ENCODE measurements at places on chromosomes 4 and X. TPM values are rescaled to one million over a fixed set of nuclear protein-coding genes. Genes with fewer than 3 reads are reported as not detected.

DNA sequence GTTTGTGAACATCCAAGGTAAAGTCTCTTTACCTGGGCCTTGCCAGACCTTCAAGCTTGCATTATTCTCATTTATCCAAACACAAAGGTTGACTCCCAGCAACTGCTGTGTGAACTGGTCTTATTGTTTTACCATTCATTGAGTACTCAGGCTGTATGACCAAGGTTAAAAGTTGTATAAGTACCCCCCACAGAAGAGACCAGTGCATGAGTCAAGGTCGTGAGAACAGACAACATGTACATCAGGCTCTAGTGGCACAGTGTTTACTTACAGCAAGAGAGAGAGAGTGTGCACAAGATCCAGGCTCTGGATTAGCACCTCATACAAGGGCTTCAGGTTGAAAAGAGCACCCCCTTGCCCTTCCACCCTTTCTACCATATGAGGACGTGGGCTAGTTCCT, 77.4 kb upstream of the EFNB1 start:
- no peaks in the 10 kb centered on the region for H3K4me1 ChIP-seq
- no peaks in the 10 kb centered on the region for H3K27me3 ChIP-seq
- no peak for DNase-seq
- no peak overlapping the region for H3K4me3 ChIP-seq

- no peaks in the 10 kb centered on the region for H3K27me3 ChIP-seq
- peaks cover 34% of the 10 kb centered on the region for H3K4me1 ChIP-seq
- no peaks in the 10 kb centered on the region for H3K36me3 ChIP-seq
- peak; percentile 42 for DNase-seq
Measured at GRCh38 chr4:138981930-138982390, 33.6 kb upstream of the NOCT start.

- H3K4me1 ChIP-seq = peaks cover 8% of the 10 kb centered on the region
- H3K36me3 ChIP-seq = no peaks in the 10 kb centered on the region
- no peaks in the 10 kb centered on the region for H3K27me3 ChIP-seq
- peak; percentile 45 for DNase-seq
Measured at GRCh38 chrX:5242091-5242790, 986.4 kb downstream of the NLGN4X start.

Gene HAND2
- not detected for total RNA-seq

- H3K27ac ChIP-seq = no peak overlapping the region
- no peaks in the 10 kb centered on the region for H3K36me3 ChIP-seq
- no peak overlapping the region for H3K4me3 ChIP-seq
- H3K4me1 ChIP-seq = peaks cover 28% of the 10 kb centered on the region
- DNase-seq = peak; percentile 35
- no peaks in the 10 kb centered on the region for H3K27me3 ChIP-seq
Measured at GRCh38 chr4:182179105-182179504, 64.1 kb upstream of the TENM3 start.

- peaks cover 14% of the 10 kb centered on the region for H3K4me1 ChIP-seq
- H3K36me3 ChIP-seq = no peaks in the 10 kb centered on the region
- no peak for DNase-seq
- H3K27ac ChIP-seq = no peak overlapping the region
- H3K4me3 ChIP-seq = no peak overlapping the region
Measured at GRCh38 chr4:42331914-42332368, 65.3 kb upstream of the SHISA3 start.

- no peaks in the 10 kb centered on the region for H3K36me3 ChIP-seq
- H3K27me3 ChIP-seq = no peaks in the 10 kb centered on the region
- H3K27ac ChIP-seq = no peak overlapping the region
Measured at GRCh38 chrX:81527881-81528440, 326.1 kb downstream of the SH3BGRL start.

- no peak for DNase-seq
- H3K36me3 ChIP-seq = no peaks in the 10 kb centered on the region
- peaks cover 14% of the 10 kb centered on the region for H3K4me1 ChIP-seq
- no peak overlapping the region for H3K27ac ChIP-seq
- no peaks in the 10 kb centered on the region for H3K27me3 ChIP-seq
Measured at GRCh38 chrX:133880032-133880443, 105.4 kb downstream of the GPC3 start.

Gene PFKFB1
- total RNA-seq = not detected

DNA sequence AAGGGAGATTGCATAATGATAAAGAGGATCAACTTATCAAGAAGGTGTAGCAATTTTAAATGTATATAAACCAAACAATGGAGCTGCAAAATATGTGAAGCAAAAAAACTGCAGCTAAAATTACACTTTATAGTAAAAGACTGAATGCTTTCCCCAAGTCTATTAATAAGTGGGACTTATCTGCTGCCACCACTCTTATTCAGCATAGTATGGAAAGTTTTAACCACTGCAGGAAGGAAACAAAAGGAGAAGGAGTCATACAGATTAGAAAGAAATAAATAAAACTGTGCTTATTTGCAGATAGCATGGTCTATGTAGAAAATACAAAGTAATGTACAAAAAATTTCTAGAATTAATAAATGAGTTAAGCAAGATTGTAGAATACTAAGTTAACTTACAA, 94.1 kb upstream of the GK2 start:
- no peak overlapping the region for H3K27ac ChIP-seq
- peaks cover 6% of the 10 kb centered on the region for H3K4me1 ChIP-seq
- H3K4me3 ChIP-seq = no peak overlapping the region
- H3K27me3 ChIP-seq = no peaks in the 10 kb centered on the region

GRCh38 chr4:108937066-108937465, 174.2 kb upstream of the ETNPPL start:
- no peak overlapping the region for H3K27ac ChIP-seq
- H3K4me1 ChIP-seq = no peaks in the 10 kb centered on the region
- no peaks in the 10 kb centered on the region for H3K27me3 ChIP-seq
- no peak for DNase-seq
- no peak overlapping the region for H3K4me3 ChIP-seq

DNA sequence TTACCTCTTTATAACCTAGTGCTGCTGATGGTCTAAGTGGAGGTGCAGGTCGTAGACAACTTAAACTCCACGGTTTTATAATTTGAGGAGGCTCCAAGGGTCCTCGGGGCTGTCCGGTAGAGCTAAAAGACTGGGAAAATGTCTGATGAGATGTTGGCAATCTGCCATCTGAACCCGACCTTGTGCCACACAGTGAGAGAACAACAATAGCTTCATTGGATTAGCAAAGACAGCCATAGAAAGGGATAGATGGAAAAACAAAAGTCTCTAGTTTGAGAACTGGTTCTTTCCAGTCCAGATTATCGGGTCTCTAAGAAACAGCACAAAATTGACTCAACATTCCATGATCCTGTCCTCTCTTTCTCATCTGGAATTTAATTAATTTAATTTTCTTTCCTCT, 31.6 kb downstream of the CD40LG start:
- H3K4me1 ChIP-seq = no peaks in the 10 kb centered on the region
- H3K27ac ChIP-seq = no peak overlapping the region
- no peak overlapping the region for H3K4me3 ChIP-seq
- no peaks in the 10 kb centered on the region for H3K27me3 ChIP-seq
- no peak for DNase-seq

DNA sequence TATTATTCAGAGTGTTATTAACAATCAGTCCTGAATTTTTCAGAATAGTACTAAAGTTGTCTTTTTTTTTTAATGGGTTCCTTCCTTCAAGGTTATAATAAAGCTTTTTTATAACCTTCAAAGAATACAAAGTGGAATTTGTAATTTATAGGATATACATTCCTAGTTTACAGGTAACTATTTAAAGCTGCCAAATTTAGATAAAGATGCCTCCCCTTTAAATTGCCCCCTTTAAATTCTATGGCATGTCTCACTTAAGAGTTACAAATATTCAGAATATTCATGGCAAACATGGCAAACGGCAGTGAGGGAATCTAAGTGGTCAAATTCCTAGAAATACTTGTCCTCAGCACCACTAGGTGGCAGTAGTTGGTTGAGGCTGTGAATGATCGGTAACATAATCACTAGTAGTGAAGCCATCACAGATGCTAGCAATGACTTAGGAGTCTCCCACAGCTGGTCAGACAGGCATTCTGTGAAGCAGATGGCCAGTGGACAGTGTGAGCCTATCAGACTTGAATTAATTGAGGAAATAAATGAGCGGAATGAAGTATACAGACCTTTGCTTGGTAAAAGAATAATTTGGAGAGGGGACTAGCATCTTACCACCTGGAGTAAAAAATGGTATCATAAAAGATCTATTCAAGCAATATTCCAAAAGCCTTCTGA, 86.4 kb downstream of the CBR4 start:
- H3K36me3 ChIP-seq = peaks cover 10% of the 10 kb centered on the region
- DNase-seq = peak; percentile 94

GRCh38 chr4:173002830-173003561, 165.6 kb upstream of the GALNT7 start:
- no peak overlapping the region for H3K4me3 ChIP-seq
- H3K4me1 ChIP-seq = no peaks in the 10 kb centered on the region
- no peak overlapping the region for H3K27ac ChIP-seq
- H3K36me3 ChIP-seq = no peaks in the 10 kb centered on the region

- H3K27me3 ChIP-seq = no peaks in the 10 kb centered on the region
- DNase-seq = peak; percentile 40
- no peak overlapping the region for H3K27ac ChIP-seq
- peaks cover 9% of the 10 kb centered on the region for H3K4me1 ChIP-seq
- no peaks in the 10 kb centered on the region for H3K36me3 ChIP-seq
Measured at GRCh38 chrX:10441464-10441863, 178.9 kb downstream of the MID1 start.

GRCh38 chr4:185039508-185040273, 21.4 kb downstream of the HELT start:
- H3K36me3 ChIP-seq = peaks cover 2% of the 10 kb centered on the region
- no peak overlapping the region for H3K27ac ChIP-seq
- no peak overlapping the region for H3K4me3 ChIP-seq
- H3K27me3 ChIP-seq = no peaks in the 10 kb centered on the region

- no peak for DNase-seq
- H3K4me3 ChIP-seq = no peak overlapping the region
- H3K27me3 ChIP-seq = no peaks in the 10 kb centered on the region
- H3K27ac ChIP-seq = no peak overlapping the region
Measured at GRCh38 chr4:80412322-80412721, 76.8 kb downstream of the CFAP299 start.

Gene ETDB
- total RNA-seq = not detected

DNA sequence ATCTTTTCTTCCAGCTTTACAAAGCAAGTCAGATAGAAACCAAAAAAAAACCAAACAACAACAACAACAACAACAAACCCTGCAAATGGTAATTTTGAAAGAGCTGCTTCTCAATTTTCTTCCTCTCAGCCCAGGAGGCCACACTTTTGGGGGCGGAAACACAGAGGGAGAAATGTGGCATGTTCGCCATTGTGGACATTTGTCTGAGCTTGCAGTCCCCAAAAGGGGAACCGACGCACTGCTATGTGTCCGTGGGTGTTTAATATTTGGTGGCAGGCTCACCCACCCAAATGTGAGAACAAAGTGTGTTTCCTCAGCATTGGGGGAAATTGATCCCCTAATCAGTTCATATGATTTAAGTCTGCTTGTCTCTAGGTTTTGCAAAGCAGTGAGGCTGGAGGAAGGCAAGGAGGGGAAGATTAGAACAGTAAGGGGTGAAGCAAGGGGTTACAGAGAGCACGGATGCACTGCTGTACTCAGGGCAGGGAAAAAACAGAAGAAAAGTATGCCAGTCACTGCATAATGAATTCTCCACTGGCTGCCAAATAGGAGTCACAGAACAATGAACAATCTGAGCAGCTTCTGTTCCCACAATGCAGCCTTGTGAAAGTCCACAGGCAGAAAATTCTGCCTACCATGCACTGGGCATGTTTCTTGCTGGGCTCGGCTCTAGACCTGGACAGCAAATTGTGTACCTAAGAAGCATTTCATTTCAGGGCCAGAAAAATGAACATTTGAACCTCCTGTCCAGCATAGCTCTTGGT, 74.7 kb upstream of the GPM6B start:
- DNase-seq = no peak
- H3K27me3 ChIP-seq = no peaks in the 10 kb centered on the region
- no peak overlapping the region for H3K4me3 ChIP-seq
- no peaks in the 10 kb centered on the region for H3K36me3 ChIP-seq
- peak overlapping the region; percentile 39 for H3K27ac ChIP-seq

- peaks cover 12% of the 10 kb centered on the region for H3K4me1 ChIP-seq
- no peak overlapping the region for H3K27ac ChIP-seq
- no peak for DNase-seq
- H3K36me3 ChIP-seq = no peaks in the 10 kb centered on the region
Measured at GRCh38 chrX:53316111-53316859, 34.9 kb upstream of the IQSEC2 start.

DNA sequence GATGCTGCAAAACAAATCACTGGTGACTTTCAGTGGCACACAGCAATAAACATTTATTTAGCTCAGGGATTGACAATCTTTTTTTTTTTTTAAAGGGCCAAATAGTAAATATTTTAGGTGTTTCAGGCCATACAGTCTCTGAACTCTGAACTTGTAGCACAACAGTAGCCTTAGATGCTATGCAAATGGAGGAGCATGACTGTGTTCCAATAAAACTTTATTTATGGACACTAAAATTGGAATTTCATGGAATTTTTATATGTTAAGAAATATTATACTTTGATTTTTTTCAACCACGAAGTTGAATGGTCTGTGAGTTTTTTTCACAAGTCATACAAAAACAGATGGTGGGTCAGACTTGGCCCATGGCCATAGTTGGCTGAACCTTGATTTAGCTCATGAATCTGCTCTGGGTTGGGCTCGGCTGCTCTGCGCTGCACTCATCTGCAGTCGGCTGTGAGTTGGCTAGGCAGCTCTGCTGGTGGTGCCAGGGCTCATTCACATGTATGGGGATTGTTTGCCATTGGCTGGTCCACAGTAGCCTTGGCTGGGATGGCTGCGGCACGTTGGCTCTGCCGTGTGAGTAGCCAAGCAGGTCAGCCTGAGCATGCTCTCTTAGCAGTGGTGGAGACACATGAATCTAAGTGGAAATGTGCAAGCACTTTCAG, 231.7 kb upstream of the PGRMC2 start:
- no peak overlapping the region for H3K27ac ChIP-seq
- H3K36me3 ChIP-seq = no peaks in the 10 kb centered on the region
- no peak overlapping the region for H3K4me3 ChIP-seq
- H3K27me3 ChIP-seq = no peaks in the 10 kb centered on the region
- DNase-seq = no peak

DNA sequence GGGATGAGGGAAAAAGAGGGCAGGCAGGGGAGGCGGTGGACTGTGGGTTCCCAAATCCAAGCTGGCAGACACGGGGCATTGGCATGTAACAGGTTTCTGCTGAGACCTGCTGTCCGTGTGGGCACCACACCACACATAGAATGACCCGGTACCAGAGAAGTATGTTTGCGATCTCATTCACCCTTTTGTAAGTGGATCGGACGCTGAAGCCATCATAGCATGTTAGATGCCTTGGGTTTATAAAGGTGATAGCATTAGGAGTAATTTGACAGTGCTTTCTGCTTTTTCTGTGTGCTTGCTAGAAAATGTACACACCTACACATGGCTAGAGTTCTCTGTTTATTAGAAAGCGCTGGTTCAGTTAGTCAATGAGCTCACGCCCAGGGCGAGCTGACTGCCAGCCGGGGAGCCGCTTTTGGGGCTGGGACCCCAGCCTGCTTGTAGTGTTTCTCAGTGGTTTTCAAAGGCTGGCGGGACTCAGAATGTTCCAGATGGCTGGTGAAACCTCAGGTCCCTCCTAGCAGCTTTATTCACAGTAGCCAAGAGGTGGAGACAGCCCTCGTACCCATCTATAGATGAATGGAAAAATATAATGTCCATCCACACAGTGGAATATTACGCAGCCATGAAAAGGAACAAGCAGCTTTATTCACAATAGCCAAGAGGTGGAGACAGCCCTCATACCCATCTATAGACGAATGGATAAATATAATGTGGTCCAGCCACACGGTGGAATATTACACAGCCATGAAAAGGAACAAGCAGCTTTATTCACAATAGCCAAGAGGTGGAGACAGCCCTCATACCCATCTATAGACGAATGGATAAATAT, 579 bp downstream of the IL3RA start:
- H3K4me1 ChIP-seq = no peaks in the 10 kb centered on the region
- no peaks in the 10 kb centered on the region for H3K36me3 ChIP-seq
- no peak for DNase-seq
- H3K4me3 ChIP-seq = no peak overlapping the region

Gene STATH
- not detected for total RNA-seq

Data from GM23338 (cell line).